ENCODE measurements at places on chromosomes 11 and 22. TPM values are rescaled to one million over a fixed set of nuclear protein-coding genes. Genes with fewer than 3 reads are reported as not detected.

NECTIN1 gene
- total RNA-seq, result 6.0 TPM

DNA sequence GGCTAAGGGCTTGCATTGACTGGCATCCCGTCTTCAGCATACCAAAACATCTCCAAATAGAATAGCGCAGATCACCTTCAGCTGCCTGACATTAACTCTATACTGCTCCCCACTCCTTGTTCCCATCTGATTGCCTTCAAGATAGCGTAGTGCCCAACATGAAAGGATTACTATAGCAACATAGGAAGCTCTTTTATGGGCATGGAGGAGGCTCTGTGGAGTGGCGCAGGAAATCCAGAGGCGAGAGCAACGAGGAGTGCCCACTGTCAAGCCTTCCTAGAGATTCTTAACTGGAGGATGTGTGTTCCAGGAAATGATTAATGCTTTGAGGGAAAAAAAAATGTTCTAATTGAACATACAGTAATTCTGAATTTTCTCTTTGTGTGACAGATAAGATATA is 213.3 kb downstream of the CADM1 start:
- H3K36me3 ChIP-seq, result no peaks in the 10 kb centered on the region
- H3K27me3 ChIP-seq, result no peaks in the 10 kb centered on the region
- no peak for DNase-seq

SNX19 gene
- total RNA-seq, result 141 TPM

DNA sequence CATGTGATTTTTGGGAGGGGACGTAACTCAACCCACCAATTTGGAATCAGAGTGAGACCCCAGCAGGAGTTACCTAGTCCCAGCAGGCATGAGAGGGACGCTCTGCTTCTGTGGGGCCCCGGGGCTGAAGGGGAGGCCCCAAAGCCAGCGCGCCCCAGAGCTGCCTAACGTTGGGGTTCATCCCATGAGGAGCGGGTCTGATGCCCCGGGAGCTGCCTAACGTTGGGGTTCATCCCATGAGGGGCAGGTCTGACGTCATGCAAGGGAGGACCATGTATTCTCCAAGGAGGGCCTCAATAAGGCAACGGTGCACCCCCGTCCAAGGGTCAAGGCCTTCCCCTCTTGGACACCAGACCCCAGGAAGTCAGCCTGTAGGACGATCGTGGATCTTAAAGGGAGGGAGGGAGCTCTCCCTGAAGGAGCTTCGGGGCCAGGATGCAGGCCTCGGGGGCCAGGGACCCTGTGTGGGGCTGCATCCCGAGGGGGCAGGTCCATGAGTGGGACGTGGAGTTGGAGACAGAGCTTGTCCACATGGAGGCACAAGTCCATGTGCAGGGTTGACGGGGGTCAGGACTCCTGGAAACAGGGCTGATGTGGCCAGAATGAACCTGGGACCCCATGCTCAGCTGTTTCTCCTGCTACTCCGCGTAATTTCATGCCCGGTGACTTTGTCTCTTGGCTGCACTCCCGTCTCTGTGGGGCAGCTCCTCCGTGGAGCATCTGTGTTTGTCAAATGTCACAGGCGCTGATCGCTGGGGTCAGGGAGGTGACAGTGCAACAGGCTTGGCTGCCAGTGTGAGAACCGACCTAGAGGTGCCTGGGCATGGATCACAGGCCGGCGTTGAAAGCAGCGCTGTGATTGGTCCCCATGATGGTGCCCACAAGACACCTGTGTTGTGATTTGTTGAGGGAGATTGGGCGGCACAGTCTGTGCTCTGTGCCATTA is 1029.1 kb downstream of the BRD1 start:
- no peak overlapping the region for H3K27ac ChIP-seq
- H3K27me3 ChIP-seq, result no peaks in the 10 kb centered on the region
- DNase-seq, result no peak
- no peaks in the 10 kb centered on the region for H3K4me1 ChIP-seq
- no peak overlapping the region for H3K4me3 ChIP-seq
- no peaks in the 10 kb centered on the region for H3K36me3 ChIP-seq

DNA sequence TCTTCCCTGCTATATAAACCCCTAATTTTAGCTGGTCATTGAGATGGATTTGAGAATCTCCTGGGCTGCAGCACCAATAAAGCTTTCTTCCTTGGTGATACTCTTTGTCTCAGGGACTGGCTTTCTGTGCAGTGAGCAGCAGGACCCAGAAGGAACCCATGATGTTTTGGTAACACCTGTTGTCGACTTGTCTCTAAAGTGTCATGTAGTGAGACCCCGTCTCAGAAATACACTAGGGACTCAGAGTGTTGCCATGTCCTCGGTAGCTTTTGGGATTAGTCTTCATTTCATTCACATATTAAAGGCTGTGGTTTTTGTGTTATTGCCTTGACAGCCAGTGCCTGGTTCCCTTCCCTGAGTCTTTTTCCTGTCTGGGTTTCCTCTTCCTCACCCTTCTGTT is 1078.7 kb downstream of the TBC1D22A start:
- no peaks in the 10 kb centered on the region for H3K27me3 ChIP-seq
- no peak overlapping the region for H3K4me3 ChIP-seq
- H3K27ac ChIP-seq, result no peak overlapping the region
- no peak for DNase-seq
- no peaks in the 10 kb centered on the region for H3K4me1 ChIP-seq

GRCh38 chr22:36770513-36771231 is 5.2 kb downstream of the IFT27 start:
- no peak overlapping the region for H3K27ac ChIP-seq
- no peaks in the 10 kb centered on the region for H3K4me1 ChIP-seq
- H3K4me3 ChIP-seq, result no peak overlapping the region
- no peaks in the 10 kb centered on the region for H3K27me3 ChIP-seq

DYNC2H1 gene
- total RNA-seq, result 37.8 TPM

IGF2 gene
- 197 TPM for total RNA-seq

DNA sequence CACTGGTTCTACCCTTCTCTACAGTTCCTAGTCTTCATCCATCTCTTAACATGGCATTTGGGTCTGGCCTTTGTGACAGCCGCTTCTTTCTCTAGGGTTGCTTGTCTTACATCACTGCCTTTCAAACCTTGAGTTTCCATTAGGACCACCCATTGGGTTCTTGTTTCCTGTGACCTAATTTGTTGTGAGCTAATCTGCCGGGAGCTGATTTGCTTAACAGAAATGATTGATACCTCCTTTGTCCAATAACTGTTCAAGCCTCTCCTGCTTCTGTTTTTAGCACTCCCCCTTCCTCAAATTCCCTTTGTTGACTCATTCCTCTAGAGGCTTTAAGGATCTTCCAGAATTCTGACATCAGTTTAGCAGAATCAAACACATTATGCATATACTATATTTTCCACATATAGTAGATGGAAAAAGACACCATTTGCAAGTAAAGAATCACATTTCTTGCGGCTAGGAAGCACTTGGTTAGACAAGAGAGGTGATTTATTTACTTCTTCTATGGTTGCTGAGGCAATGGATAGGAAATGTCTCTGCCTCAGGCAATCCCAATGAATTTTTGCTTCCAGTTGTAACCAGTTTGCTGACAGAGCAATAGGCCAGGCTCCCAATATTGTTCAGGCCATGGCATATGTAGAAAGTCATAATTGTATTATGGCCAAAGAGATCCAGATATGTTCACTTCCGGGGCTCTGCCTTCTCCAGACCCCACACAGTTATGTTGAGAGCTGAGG is 130.7 kb downstream of the SNX19 start:
- no peaks in the 10 kb centered on the region for H3K36me3 ChIP-seq
- H3K4me1 ChIP-seq, result peaks cover 19% of the 10 kb centered on the region
- no peak for DNase-seq

GRCh38 chr22:23516304-23516703 is 63.8 kb downstream of the IGLL1 start:
- no peak for DNase-seq
- no peaks in the 10 kb centered on the region for H3K27me3 ChIP-seq
- H3K4me3 ChIP-seq, result no peak overlapping the region
- no peaks in the 10 kb centered on the region for H3K4me1 ChIP-seq
- H3K27ac ChIP-seq, result no peak overlapping the region
- H3K36me3 ChIP-seq, result no peaks in the 10 kb centered on the region

GRCh38 chr11:19816817-19817216 is 104.2 kb downstream of the NAV2 start:
- H3K27ac ChIP-seq, result no peak overlapping the region
- no peak overlapping the region for H3K4me3 ChIP-seq
- H3K36me3 ChIP-seq, result no peaks in the 10 kb centered on the region
- no peak for DNase-seq

NOX4 gene
- total RNA-seq, result 38.4 TPM

- H3K27ac ChIP-seq, result no peak overlapping the region
- H3K4me1 ChIP-seq, result peaks cover 4% of the 10 kb centered on the region
- no peak overlapping the region for H3K4me3 ChIP-seq
- no peaks in the 10 kb centered on the region for H3K27me3 ChIP-seq
Measured at GRCh38 chr11:76085270-76085669, 121.0 kb downstream of the WNT11 start.

- no peaks in the 10 kb centered on the region for H3K36me3 ChIP-seq
- no peaks in the 10 kb centered on the region for H3K4me1 ChIP-seq
- H3K27ac ChIP-seq, result peak overlapping the region; percentile 33
- H3K4me3 ChIP-seq, result no peak overlapping the region
- DNase-seq, result no peak
- H3K27me3 ChIP-seq, result no peaks in the 10 kb centered on the region
Measured at GRCh38 chr22:20246368-20247009, 21.6 kb downstream of the RTN4R start.

KCNQ1OT1 gene
- total RNA-seq, result 6.3 TPM

DSCAML1 gene
- total RNA-seq, result 0.42 TPM

GRCh38 chr11:10323793-10324170 is 18.9 kb downstream of the ADM start:
- peak overlapping the region; percentile 22 for H3K27ac ChIP-seq
- no peak overlapping the region for H3K4me3 ChIP-seq
- H3K36me3 ChIP-seq, result no peaks in the 10 kb centered on the region
- no peaks in the 10 kb centered on the region for H3K4me1 ChIP-seq
- no peak for DNase-seq

GRCh38 chr11:2143799-2144543 is 4.8 kb upstream of the IGF2 start:
- H3K27me3 ChIP-seq, result peaks cover 6% of the 10 kb centered on the region
- no peaks in the 10 kb centered on the region for H3K36me3 ChIP-seq
- no peak for DNase-seq

KRTAP5-1 gene
- total RNA-seq, result not detected

WNT7B gene
- not detected for total RNA-seq

- no peak for DNase-seq
- H3K36me3 ChIP-seq, result no peaks in the 10 kb centered on the region
- H3K27me3 ChIP-seq, result no peaks in the 10 kb centered on the region
- H3K27ac ChIP-seq, result no peak overlapping the region
Measured at GRCh38 chr11:85088286-85088685, 538.9 kb downstream of the DLG2 start.

- no peaks in the 10 kb centered on the region for H3K4me1 ChIP-seq
- H3K36me3 ChIP-seq, result no peaks in the 10 kb centered on the region
- no peak for DNase-seq
- no peaks in the 10 kb centered on the region for H3K27me3 ChIP-seq
- H3K27ac ChIP-seq, result no peak overlapping the region
- no peak overlapping the region for H3K4me3 ChIP-seq
Measured at GRCh38 chr11:111326824-111327223, 28.5 kb downstream of the POU2AF3 start.

DNA sequence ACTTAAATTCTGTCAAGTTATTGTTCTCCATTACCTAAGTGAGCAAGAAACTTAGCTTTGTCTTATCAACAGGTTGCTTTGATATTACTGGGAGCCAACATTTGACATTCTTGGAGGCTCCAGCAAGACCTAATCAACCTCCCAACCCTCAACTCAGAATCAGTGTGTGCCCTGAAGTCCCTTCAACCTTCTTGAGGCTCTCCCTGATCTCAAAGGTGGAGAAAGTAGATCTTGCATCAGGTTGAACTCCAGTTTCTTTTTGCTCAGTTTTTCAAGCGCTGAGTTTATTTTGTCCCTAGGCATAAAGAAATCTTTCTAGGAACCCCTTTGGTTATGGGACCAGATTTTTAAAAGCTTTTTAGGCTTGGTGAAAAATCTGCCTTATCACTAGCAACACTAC is 1.4 kb downstream of the FAM111A start:
- H3K4me1 ChIP-seq, result no peaks in the 10 kb centered on the region
- H3K4me3 ChIP-seq, result peak overlapping the region; percentile 86
- no peak for DNase-seq
- no peaks in the 10 kb centered on the region for H3K27me3 ChIP-seq

Measured in tibial nerve (tissue), 4 donors.